Right lobe of liver (tissue), 6 donors: ENCODE measurements at places on chromosomes 7 and 10. TPM values are rescaled to one million over a fixed set of nuclear protein-coding genes. Genes with fewer than 3 reads are reported as not detected.

GBX1 gene
- not detected for total RNA-seq

CPN1 gene
- 76.6 TPM for total RNA-seq

ANKRD30A gene
- total RNA-seq, result not detected

GRCh38 chr7:151409667-151410404 lies at the start of gene WDR86:
TSS of gene WDR86 (minus strand) at chr7:151410038. CDS start at chr7:151409589, 449 bp downstream.
- no peaks in the 10 kb centered on the region for H3K36me3 ChIP-seq
- peaks cover 18% of the 10 kb centered on the region for H3K27me3 ChIP-seq
- no peak for DNase-seq

DNA sequence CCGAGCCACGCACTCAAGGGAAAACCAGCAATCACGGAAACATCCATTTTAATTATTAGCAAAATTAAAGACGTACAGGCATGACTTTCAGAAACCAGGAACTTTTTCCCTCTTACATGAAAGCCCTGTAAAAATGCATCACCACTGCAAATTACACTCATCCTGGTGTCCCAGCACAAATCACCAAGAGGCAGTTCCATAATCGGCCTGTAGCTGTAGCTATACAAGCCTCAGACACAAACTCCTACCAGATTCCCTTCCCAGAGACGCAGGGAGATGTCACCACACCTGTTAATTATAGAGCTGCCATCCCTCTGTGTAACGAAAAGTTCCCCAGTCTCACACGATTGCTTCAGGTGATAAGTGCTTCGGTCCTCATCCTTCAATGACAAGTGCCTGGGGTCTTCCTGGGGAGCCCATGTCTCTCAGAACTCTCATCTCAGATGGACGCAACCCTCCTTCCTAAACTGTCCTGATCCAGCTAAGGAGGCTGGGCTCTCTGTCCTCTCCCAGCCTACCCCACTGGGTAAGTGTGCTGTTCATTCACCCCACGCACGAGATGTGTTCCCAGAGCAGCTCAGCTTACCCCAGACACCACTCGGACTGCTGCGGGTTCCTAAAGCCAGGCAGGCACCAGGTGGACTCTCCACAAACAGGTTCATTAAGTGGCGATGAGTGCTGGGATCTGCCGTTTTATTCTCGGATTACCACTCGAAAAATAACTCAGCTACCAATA lies 5.9 kb downstream of the FGFR2 start:
- peaks cover 2% of the 10 kb centered on the region for H3K27me3 ChIP-seq
- no peak overlapping the region for H3K27ac ChIP-seq
- no peak for DNase-seq
- no peaks in the 10 kb centered on the region for H3K4me1 ChIP-seq
- no peak overlapping the region for H3K4me3 ChIP-seq
- H3K36me3 ChIP-seq, result no peaks in the 10 kb centered on the region

DNA sequence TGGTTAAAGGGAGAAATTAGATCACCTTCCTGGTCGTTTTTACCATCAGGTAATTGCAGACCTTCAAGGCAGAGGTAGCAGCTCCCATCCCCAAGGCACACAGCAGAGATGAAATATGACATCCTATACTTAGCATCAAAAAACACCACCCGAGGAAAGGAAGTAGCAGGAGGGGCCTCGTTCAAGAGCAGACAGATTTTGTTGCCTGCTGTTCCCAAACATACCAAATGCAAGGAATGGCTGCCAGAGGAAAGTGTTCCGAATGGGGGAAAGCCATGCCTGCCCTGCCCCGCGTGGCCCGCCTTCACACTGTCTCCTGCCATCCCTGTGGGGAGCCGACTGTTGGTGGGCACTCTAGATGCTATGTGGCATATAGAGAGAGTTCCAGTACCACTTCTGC lies 18.0 kb downstream of the FKBP6 start:
- H3K36me3 ChIP-seq, result no peaks in the 10 kb centered on the region
- no peaks in the 10 kb centered on the region for H3K27me3 ChIP-seq
- peaks cover 11% of the 10 kb centered on the region for H3K4me1 ChIP-seq

DNA sequence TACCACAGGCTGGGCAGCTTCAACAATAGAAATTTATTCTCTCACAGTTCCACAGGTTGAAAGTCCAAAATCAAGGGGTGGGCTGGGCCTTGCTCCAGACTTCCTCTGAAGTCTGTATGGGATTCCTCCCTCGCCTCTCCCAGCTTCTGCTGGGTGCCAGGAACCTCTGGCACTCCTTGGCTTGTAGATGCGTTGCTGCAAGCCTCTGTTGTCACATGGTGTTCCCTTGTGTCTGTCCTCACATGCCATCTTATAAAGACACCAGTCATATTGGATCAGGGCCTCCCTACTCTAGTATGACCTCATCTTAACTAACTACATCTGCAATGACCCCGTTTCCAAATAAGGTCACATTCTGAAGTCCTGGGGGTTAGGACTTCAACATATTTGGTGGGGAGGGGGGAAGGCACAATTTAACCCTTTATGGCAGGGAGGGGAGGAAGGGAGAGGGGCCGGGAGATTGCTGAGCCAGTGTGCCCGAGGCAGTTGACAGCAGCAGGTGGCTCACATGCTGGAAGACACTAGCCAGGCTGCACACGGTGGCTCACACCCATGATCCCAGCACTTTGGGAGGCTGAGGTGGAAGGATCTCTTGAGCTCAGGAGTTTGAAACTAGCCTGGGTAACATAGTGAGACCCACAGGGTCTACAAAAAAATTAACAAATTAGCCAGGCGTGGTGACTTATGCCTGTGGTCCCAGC lies 18.8 kb downstream of the ZNF282 start:
- H3K36me3 ChIP-seq, result peaks cover 78% of the 10 kb centered on the region
- H3K4me1 ChIP-seq, result no peaks in the 10 kb centered on the region
- DNase-seq, result no peak
- H3K27me3 ChIP-seq, result no peaks in the 10 kb centered on the region
